ENCODE measurements at places on chromosomes 2 and 18.

- no peak for DNase-seq
Observed at GRCh38 chr2:204027091-204027490, 90.5 kb downstream of the ICOS start.

- DNase-seq, result no peak
Observed at GRCh38 chr18:48917579-48918517, 32.9 kb downstream of the SMAD7 start.

- no peak for DNase-seq
Observed at GRCh38 chr2:112137516-112138158, 548 bp upstream of the FBLN7 start.

- DNase-seq, result no peak
Observed at GRCh38 chr2:47072018-47072691, 83.0 kb downstream of the STPG4 start.

DNA sequence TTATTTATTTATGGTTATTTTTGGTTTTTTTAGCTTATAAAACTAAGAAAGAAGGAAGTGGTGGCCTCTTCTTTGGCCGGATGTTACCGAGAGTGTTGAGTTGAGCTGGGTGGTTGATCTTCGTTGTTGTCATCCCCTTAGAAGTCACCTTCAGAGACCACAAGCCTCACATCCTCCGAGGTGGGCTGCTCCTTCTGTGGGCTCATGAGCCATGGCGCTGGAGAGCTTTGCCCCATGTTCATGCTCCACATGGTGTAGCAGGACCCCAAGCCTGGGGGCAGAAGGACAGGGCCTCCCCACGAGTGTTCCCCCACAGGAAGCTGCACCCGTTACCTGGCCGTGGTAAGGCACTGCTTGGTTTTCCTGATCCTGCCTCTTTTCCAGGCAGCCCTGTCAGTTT lies 23.4 kb downstream of the SNTG2 start:
- DNase-seq, result no peak

- no peak for DNase-seq
Observed at GRCh38 chr2:25586726-25587144, 86.6 kb downstream of the DTNB start.

DNA sequence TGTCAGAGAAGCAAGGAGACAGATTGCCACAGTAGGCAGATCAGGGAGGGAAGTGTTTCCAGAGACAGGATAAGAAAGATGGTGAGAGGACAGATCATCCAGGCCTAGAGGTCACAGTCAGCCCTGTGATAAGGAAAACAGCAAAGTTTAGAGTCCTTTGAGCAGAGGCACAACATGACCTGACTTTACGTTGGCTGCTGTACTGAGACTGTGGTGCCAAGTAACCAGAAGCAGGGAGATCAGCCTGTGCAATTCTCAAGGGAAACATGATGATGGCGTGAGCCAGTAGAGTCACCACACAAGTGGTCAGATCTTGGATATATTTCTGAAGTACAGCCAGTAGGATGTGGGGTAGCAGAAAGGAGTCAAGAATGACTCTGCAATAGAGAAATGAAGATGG lies 43.7 kb downstream of the SMC6 start:
- DNase-seq, result no peak

DNA sequence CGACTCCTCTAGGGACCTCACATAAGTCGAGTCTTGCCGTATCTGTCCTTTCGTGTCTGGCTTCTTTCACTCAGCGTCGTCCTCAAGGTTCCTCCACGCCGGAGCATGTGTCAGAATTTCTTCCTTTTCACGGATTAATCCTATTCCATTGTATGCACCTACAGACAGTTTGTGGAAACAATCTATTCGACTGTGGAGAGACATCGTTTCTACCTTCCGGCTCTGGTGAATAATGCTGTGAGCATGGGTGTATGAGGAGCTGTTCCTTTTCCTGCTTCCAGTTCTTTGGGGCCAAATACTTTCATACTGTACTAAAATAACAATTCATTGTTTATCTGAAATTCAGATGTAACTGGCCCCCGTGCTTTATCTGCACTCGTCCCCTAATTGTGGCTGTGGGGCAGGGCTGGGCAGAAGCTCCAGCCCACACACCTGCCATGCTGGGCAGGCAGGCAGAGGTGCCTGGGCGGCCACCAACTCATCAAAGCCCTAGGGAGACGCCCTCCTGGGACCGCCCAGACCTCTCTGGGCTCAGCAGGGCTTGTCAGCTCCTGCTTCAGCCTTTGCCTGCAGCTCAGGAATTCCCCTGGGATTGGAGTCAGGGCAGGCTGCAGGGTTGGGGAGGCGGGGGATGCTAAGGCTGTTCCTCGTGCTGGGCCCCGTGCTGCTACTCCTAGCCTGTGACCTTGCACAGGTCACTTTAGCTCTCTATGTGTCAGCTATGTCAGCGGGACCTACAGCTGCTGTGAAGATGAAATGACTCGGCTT lies 14.5 kb downstream of the GPC1 start:
- peak; percentile 90 for DNase-seq

GRCh38 chr2:192749611-192750200 lies 555.0 kb upstream of the TMEFF2 start:
- peak; percentile 15 for DNase-seq

- DNase-seq, result no peak
Observed at GRCh38 chr2:10009271-10009810, 34.0 kb upstream of the KLF11 start.

DNA sequence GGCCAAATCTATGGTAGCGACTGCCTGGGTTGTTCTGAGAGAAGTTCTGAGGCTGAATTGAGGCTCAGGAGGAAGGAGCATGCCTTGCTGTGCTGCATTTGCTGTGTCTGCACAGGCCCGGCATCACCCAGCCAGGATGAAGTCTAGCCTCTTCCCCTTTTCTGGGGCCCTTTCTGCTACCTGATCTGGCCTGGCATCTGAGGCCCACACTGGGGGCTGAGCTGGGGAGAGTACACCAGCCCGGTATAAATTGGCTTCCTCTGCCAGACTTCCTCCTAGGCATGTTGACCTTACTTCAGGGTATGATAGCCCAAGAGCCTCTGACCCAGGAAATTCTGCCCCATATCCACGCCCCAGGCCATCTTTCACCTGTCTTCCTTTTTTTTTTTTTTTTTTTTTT lies 30.0 kb downstream of the MRPL35 start:
- DNase-seq, result no peak

GRCh38 chr2:212037062-212037461 lies 501.5 kb downstream of the ERBB4 start:
- DNase-seq, result no peak

- no peak for DNase-seq
Observed at GRCh38 chr2:88656690-88657089, 29.4 kb upstream of the EIF2AK3 start.

- no peak for DNase-seq
Observed at GRCh38 chr18:23897291-23897690, 117.3 kb upstream of the TTC39C start.

GRCh38 chr2:188050726-188051125 lies 240.9 kb upstream of the GULP1 start:
- DNase-seq, result no peak

DNA sequence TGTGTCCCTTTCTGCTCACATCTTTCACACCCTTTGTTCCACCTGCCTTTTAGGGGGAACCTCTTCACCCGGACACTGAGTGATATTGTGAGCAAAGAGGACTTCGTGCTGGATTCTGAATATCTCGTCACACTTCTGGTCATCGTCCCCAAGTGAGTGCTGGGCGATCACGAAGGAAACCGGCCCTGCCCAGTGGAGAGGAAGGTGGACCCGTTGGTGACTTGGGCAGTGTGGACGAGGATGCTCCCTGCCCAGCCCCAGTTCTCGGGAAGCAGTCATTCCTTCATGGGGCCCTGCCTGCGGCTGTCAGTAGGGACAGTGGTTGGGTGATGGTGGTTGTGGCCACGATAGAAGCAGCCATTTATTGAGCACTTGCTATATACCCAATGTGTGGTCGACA lies 40.8 kb downstream of the PDIA6 start:
- DNase-seq, result no peak

GRCh38 chr2:56167616-56168562 lies 15.9 kb upstream of the CCDC85A start:
- no peak for DNase-seq

- no peak for DNase-seq
Observed at GRCh38 chr18:78595924-78596573, 383.6 kb upstream of the SALL3 start.

DNA sequence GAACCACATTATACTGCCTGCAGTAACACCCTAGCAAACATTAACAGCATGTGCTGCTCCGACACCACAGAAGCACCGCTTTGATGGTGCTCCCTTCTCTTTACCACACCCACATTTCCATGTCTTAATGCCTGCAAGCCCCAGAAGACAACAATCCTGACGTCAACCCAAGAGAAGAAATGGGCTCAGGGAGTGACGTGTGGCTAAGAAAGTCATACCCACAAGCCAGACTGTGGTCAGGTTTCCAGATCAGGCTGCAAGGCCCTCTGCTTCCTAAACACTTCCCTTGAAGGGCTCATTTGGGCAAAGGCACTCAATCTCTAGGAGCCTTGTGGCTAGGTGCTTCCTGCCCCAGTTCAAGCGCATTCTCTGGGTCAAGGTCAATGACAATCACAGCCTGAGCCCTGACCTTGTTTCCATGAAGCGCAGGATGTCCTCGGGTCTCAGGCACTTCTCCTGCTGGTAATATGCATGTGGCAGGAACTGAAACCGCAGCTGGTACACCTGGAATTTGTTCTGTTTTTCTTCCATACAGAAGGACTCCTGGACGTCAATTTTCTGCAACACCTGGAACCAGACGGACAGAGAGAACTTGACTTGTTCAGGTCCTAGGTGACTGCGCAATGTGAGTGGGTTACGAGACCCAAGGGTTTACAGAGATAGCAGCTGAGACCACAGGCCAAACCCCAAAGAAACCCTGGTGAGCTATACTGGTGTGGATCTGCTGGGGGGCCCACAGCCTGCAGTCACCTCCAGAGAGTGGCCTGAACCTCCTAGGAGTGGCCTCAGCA lies 67.2 kb downstream of the POLR1A start:
- no peak for DNase-seq

GRCh38 chr2:10620481-10620880 lies 69.3 kb downstream of the NOL10 start:
- no peak for DNase-seq

- peak; percentile 62 for DNase-seq
Observed at GRCh38 chr2:42562474-42563144, 5.8 kb upstream of the MTA3 start.

DNA sequence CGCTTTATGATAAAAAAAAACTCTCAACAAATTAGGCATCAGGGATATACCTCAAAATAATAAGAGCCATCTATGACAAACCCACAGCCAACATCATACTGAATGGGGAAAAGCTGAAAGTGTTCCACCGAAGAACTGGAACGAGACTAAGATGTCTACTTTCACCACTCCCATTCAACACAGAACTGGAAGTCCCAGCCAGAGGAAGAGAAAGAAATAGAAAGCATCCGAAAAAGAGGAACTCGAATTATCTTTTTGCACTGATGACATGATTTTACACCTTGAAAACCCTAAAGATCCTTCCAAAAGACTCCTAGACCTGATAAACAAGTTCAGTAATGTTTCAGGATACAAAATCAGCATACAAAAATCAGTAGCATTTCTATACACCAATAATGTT lies 121.6 kb downstream of the ZRANB3 start:
- DNase-seq, result no peak

DNA sequence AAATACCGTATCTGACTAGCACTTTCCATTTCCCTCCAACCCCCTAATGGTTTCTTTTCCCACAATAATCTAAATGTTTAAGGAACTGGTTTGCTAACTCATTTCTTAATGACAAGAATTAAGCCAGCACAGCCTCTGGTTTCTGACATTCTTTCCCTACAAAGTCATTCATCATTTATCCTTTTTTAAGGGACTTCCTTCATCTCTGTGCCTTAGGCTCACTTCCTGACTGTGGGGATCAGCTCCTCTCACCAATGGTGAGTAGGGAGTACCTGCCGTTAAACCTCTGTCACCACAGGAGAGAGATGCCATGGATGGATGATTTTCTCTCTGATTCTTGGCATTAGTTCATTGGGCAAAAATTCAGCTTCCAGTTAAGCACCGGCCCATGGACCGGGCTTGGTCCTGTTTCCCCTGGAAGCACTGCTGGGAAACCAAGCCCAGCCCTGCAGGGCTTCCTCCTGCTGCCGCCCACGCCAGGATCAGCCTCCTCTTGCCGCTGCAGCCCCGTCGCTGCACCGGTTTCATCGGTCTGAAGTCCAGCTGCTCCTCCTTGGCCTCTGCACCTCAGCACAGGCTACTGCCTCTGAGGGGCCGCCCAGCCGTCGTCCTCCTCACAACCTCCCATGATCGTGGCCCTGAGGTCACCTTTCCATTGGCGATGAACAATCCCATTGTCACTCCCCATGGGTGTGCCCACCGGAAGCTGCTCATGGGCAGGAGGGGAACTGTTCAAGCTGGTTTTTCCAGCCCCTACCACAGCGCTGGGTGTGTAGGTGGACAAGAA lies 64.0 kb upstream of the ZNF516 start:
- peak; percentile 35 for DNase-seq

DNA sequence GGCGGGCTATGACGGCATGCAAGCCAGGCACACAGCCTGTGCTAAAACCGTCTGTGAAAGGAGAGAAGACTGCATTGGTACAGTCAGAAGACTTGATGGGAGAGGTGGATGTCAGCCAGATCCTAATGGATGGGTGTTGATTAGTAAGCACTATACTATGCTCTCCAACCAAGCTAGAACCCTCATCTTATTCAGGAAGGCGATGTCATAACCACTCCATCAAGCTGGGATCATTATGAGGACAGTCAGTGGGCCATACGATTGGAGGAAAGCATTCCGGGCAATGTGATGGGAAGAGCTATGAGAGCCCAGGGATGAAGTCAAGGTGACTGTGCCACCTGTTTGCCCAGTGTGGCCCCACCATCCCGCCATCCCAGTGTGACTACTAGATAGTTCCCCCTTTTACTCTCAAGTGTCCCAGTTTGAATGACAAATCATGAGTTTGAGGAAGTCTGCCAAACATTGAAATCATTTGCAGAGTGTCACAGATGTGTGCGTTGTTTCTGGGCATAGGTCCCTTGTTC lies 66.4 kb downstream of the MRPS9 start:
- DNase-seq, result no peak

GRCh38 chr18:9738266-9738969 lies 30.3 kb downstream of the RAB31 start:
- DNase-seq, result no peak

- no peak for DNase-seq
Observed at GRCh38 chr18:3107740-3108151, 94.8 kb upstream of the LPIN2 start.

GRCh38 chr2:12725233-12726187 lies 8.8 kb downstream of the TRIB2 start:
- DNase-seq, result no peak

GRCh38 chr2:126776255-126776654 lies 120.3 kb downstream of the GYPC start:
- DNase-seq, result no peak

DNA sequence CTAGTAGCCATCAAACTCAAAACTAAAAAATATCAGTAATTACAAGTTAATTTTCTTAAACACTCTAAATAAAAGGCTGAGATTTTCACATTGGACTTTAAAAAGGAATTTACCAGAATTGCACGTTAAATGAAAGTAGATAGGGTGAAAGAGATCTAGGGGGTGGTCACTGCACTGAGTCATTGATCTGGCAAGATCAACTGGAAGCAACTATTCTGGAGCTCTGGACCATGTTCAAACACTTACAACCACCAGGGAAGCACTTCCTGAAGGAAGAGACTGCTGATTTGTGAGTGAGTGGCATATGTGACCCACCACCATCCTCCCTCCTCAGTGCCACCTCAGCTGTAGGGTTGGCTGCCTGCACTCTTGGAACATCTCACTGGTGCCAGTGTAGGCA lies 111.8 kb downstream of the UGGT1 start:
- no peak for DNase-seq
